ENCODE measurements at places on chromosomes 3 and 15.
A peak's percentile ranks its signal among the peaks of the same experiment; 100 is the strongest.

DNA sequence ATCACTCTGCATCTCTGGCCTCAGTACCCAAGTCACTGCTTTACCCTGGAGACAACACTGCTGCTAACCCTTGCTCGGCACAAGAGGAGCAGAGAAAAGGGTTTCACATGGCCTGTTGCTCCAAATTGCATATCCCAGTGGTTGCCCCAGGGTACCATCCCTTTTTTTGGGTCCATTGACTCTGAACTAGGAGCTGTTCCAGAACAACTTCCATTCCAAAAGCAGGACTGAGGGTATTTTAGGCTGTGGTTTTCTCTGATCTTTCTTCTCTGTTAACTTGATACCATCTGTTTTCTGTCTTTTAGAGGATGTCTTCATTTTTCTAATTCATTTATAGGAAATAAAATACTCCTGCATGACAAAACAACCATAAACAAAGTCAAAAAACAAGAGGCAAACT is 17.3 kb upstream of the RYK start:
- no peak for DNase-seq

DNA sequence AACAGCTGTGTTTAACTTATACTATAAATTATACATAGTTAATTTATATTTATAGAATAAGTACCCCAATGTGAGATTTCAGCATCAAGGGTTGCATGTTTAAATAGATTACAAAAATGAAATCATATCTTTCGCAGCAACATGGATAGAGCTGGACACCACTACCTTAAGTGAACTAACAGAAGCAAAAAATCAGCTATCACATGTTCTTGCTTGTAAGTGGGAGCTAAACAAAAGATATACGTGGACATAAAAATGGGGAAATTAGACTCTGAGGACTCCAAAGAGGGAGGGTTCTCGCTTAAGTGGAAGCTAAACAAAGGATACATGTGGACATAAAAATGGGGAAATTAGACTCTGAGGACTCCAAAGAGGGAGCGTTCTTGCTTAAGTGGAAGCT is 626.5 kb upstream of the DPPA4 start:
- no peak for DNase-seq

- DNase-seq: no peak
Observed at GRCh38 chr3:197212290-197212689, 86.1 kb downstream of the DLG1 start.

GRCh38 chr3:122488262-122488973 is 26.3 kb downstream of the KPNA1 start:
- no peak for DNase-seq

DNA sequence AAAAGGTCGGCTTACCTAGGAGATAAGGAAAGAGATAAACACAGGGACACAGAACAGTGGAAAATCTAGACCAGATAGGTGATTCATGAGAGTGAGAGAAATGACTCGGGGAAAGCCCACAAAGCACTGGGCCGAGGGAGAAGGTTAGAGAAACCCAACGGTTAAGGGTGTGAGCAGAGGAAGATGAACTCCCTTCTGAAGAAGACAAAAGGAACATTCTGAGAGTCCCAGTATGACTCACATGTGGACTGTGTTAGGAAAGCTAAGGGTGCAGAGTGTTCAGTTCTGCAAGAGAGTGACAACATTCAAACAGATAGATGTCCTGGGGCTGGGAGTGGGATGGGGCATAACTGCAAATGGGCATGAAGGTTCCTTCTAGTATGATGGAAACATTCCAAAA is 83.0 kb downstream of the CNTN3 start:
- no peak for DNase-seq

GRCh38 chr15:31801152-31801551 is 229.2 kb upstream of the CHRNA7 start:
- peak; percentile 32 for DNase-seq

GRCh38 chr3:111747490-111747889 is 111.6 kb upstream of the PHLDB2 start:
- peak; percentile 57 for DNase-seq

GRCh38 chr3:58092521-58092920 is 84.3 kb downstream of the FLNB start:
- no peak for DNase-seq

GRCh38 chr3:132756108-132756650 is 34.0 kb upstream of the NPHP3 start:
- DNase-seq: no peak

- DNase-seq: no peak
Observed at GRCh38 chr3:77460326-77460725, 420.4 kb downstream of the ROBO2 start.

- DNase-seq: no peak
Observed at GRCh38 chr3:71462586-71462985, 120.9 kb downstream of the FOXP1 start.

DNA sequence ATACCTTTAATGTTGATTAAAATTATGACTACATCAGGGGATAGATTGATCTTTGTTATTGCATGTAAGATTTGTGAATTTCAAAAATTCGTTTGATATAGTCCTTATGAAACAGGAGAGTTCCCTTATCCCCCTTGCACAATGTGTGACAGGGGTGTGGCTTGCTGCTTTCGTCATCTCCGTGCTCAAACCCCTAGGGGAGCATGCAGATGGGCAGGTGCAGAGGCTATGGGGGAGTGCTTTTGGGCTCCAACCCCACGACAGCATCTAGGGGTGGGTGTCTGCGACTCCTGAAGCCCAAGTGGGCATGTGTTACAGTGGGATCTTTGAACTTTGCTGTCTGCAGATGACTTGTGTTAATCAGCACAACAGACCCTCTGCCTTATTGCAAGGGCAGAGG is 360.1 kb upstream of the GOLIM4 start:
- no peak for DNase-seq
